ENCODE measurements at places on chromosomes 2 and 18.

DNA sequence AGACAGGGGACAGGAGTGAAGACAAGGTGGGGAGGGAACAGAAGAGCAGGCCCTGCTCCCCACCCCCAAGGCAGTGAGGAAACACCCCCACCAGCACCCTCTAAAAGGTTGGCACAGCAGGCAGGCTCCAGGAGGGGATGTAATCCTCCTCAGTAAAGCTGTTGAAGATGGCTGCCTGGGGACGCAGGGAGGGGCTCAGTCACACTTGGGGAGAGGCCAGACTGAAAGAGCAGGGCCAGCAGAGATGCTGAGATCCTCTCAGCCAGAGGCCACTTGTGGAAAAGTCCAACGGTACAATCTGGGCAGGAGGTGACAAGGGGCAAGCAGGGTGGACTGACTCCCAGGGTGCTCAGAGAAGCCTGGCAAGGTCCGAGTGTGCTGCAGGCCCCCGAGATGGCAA, 154.8 kb upstream of the ID2 start:
- no peak for DNase-seq

DNA sequence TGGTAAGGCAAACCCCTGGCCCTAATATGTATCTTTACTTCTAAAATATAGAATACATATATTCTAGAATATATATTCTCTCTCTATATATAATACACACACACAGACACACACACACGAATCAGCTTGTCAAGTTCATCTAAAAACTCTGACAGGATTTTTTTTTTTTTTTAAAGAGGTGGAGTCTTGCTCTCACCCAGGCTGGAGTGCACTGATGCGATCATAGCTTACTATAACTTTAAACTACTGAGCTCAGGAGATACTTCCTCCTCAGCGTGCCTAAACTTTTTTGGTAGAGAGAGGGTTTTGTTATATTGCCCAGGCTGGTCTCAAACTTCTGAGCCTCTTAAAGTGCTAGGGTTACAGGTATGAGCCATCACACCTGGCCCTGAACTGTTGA, 45.2 kb downstream of the DOK1 start:
- no peak for DNase-seq

- DNase-seq = no peak
Observed at GRCh38 chr2:226410247-226410835, 389.3 kb downstream of the IRS1 start.

DNA sequence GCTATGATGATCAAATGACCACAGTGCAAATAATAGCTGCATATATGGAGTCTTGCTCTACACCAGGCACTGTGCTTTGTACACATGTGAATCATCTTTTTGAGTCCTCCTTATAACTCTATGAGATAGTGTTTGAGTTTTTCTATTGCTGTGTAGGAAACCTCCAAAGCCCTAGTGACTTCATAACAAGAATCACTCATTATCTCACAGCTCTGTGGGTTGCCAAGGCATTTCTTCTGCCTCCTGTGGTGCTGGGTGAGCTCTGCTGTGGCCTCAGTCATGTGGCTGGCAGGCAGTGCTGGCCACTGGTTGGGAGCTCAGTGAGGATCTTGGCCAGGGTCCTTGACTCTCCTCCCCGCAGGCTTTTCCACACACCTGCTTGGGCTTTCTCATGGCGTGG, 153.4 kb downstream of the CAPN13 start:
- DNase-seq = no peak

- no peak for DNase-seq
Observed at GRCh38 chr2:189347540-189347939, 93.7 kb upstream of the WDR75 start.

GRCh38 chr2:196244516-196244915, 73.1 kb upstream of the STK17B start:
- no peak for DNase-seq

DNA sequence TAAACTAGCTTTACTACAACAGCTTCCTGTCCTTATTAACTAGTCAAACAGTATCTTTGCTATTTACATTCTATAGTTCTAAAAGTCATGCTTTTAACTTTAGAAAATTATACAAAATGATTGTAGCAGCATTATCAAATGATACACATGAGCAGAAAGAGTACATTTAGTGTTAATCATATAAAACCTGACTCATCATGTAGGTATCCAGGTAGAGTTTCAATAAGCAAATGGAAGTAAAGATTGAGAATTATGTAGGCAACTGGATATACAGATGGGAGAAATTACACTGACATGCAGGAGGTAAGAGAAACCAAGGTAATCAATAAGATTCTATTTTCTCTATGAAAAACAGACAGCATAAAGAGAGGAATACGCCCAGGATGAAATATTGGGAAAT, 33.8 kb downstream of the TRIP12 start:
- DNase-seq = no peak

- no peak for DNase-seq
Observed at GRCh38 chr18:32096946-32097345, 5.3 kb downstream of the RNF138 start.

DNA sequence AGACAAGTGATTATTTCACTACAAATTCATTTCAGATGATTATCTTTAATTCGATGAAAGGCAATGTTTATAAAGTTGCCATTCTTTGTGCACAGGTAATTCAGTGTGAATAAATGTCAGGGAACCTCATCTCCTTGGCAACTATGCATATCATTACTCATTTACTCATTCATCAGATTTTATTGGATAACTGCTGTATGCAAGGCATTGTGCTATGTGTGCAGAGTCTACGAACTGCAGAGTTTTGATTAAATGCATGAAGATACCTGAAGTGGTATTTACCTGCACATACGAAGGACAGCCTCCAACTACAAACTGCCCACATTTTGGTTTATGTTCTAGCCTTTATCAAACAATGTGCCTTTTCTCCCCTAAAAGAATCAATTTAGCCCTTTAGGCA, 3.5 kb downstream of the RND3 start:
- no peak for DNase-seq

- DNase-seq = no peak
Observed at GRCh38 chr2:79294994-79295393, 135.4 kb upstream of the REG3A start.

DNA sequence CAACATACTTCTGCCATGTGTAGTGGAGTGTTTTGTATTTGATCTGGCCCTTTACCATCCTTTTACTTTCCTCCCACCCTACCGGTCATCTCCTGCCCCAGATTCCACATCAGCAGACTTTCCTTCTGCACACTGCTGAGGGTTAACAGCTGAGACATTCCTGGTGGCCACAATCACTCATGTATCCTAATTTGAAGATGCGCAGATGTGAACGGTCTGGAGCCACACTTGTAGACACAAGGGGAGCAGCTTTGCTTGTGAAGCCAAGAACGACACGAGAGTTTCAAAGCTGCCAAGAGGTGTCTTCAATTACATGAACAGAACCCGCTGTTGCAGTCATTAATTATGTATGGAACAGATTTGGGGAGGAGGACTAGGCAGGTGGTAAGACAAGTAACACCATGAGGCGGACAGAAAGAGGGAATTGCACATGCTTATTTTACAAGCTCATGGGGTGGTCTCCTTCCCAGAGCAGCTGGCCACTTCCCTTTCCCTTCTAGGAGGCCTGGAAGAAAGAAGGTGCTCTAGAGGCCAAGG, 260.7 kb upstream of the KLHL29 start:
- DNase-seq = no peak

DNA sequence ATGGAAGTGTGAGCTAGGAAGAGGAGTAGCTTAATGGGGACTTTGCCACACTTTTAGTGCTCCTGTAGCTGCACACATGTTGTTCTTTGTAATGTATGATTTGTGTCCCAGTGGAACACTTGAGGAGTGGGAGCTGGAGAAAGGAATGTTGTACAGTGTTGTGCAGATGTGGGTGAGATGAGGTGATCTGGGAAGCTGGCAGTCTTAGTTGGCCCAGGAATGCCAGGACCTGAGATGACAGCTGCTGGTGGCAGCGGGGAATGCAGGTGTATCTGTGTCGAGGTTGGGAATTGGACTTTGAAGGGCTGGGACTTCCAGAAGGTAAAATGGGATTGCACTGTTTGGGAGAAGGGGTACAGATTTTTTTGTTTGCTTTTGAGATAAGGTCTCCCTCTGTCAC, 23.6 kb downstream of the NEDD4L start:
- no peak for DNase-seq

GRCh38 chr2:225334514-225334913, 65.0 kb upstream of the NYAP2 start:
- no peak for DNase-seq

DNA sequence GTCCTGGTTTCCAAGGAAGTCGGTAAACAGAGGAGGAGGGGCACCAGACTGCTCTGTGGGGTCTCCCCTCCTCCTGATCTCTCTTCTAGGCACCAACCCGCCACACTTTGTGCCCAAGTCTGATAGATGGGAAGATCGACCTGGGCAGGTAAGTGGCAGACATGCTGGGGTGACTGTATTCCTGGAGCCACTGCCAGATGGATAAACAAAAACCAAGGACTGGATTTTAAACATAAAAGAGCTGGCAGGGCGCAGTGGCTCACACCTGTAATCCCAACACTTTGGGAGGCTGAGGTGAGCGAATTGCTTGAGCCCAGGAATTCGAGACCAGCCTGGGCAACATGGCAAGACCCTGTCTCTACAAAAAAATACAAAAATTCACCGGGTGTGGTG, 181.2 kb downstream of the ANAPC1 start:
- DNase-seq = no peak

DNA sequence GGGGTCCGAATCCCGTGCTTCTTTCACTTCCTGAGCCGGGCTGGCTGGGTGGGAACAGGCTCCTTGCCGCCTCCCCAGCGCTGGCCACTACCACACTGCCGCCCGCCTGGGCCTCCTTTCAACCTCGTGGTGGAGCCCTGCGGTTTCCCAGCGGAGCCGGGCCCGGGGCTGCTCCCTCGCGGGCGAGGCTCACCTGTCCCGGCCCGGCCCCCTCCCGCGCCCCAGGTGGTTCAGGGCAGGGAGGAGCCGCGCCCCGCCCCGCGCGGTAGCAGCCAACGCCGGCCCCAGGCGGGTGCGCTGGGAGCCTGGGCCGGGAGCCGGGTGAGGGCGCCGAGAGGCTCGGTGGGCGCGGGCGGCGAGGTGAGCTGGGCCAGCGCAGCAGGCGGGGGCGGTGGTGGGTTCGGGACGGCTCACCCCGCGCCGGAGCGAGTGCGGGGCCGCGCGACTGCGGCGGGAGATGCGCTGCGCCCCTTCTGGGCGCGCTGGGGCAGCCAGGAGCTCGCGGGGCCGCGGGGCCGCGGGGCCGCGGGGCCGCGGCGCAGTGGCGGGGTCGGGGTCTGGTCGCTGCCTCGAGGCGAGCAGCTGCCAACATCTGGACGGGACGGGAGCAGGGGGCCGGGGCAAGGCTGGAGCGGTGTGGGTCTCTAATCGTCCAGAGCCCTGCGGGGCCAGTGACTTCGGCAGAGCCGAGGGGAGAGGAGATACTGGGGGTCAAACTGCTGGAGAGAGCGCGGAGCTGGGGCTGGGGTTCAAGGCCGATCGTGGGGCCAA, at the start of gene LYPD6B:
Gene LYPD6B (plus strand): TSS at position 258 of the 771 bp plus-strand sequence. CDS start 92,250 bp downstream, outside the sequence.
- DNase-seq = no peak

DNA sequence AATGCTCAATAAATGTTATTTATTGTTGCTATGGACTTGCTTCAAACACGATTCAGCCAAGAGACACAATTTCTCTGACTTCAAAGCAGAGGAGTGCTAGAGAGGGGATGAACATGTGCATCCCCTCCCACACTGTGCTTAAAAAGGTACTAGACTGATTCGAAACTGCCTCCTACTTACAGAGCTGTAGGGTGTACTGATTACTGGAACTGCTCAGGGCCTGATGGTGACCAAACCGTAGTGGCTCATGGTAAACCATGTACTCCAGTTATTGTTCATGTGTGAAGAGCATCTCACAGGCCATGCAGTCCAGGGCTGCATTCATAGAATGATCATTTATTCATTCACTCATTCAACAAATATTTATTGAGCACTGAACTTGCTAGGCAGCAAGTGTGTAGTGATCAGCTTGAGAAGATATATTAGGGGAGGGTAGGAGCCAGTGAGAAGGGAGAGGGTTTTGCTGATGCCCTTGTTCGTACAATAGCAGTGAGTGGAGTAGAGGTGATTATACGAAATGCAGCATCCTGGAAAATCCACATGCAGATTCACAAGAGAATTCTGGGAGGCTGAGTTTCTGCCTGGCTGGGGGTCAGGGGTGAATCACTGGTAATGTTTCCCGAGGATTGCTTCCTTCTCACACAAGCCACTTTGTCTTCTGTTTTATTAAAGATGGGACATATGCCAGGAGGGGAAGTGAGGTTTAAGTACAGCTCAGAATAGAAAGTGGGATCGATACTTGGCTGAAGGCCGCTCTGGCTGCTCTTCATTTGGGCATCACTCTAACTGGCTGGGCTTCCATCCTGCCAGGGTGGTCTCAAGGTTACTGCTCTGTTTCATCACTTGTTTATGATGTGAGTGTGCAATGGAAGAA, 245.4 kb downstream of the RAD51AP2 start:
- no peak for DNase-seq

DNA sequence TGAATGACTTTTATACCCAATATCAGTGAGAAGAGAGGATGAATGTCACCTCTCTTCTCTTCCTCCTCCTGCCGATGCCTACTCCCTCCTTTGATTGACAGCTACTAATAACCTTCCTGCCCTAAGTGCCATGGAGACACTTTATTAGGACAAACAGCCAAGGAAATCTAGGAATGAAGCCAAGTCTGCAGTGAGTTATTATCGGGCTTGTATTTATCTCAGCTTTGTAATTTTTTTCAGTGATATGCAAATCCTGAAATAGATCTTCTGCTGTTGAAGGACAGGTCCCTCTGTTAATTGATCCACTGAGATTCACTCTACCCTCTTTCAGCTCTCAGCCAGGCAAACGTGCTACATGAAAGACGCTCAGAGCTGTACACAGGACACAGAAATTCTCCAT, 686.7 kb downstream of the TMEM182 start:
- DNase-seq = no peak

DNA sequence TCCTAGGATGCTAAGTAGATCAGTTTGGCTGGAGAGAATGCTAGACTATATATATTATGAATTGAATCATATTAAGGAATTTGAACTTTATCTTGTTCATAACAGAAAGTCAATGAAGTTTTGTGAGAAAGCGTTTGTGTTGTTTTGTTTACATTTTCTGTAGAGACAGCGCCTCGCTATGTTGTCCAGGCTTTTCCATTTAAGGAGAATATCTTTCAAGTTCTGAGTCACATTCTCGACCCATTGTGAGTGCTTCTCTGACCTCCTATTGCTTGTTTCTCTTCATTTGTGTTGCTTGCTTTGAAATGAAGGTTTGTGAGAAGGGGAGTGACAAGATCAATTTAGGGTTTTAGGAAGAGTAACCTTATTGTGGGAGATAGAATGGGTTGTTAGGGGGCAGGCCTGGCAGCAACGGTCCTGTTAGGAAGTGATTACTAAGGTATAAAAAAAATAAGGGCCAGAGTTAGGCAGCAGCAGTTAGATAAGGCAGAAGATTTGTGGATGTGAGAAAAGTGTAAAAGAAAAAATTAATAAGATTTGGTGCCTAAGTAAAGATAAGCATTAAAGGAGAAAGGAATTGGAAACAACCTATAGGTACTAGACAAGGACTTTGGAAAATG, 47.6 kb upstream of the ACVR1 start:
- no peak for DNase-seq

GRCh38 chr2:150188177-150188576, 299.3 kb downstream of the RND3 start:
- no peak for DNase-seq

- DNase-seq = no peak
Observed at GRCh38 chr18:31436825-31437224, 10.7 kb upstream of the DSG3 start.

- no peak for DNase-seq
Observed at GRCh38 chr2:195677290-195677689, 20.3 kb downstream of the SLC39A10 start.

Data from stimulated activated CD4-positive, alpha-beta T cell treated with anti-CD3 and anti-CD28 coated beads, Interleukin-4, amount 100 ng/mL, for 48 hours (primary cell).